ENCODE measurements at places on chromosomes 12 and 14. TPM values are rescaled to one million over a fixed set of nuclear protein-coding genes. Genes with fewer than 3 reads are reported as not detected.

- DNase-seq = no peak
Measured at GRCh38 chr12:108257004-108257403, 82.1 kb downstream of the CMKLR1 start.

GRCh38 chr12:132182711-132183365, 38.6 kb downstream of the NOC4L start:
- DNase-seq = no peak

GRCh38 chr12:47839214-47839876, 19.6 kb upstream of the HDAC7 start:
- DNase-seq = no peak

DNA sequence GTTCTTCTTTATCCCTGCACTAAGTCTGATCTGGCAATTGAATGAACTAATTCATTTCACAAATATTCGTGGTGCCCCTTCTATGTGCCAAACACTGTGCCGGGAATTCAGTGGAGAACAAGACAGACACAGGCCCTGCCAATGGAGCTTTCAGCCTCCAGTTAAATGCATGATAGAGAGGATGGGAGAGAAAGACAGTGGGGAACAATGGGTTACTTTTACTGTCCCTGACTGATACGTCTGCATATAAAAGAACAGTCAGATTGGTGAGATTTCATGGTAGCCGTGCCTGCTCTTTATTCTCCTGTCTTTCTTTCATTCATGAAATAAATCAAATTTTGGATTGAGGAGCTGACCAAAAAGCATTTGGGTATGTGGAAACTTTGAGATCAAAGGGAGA, 78.5 kb downstream of the TMEM117 start:
- DNase-seq = no peak

GRCh38 chr12:80353254-80353653, 90.8 kb upstream of the PTPRQ start:
- DNase-seq = peak; percentile 16

GRCh38 chr12:14185427-14186192, 179.9 kb upstream of the ATF7IP start:
- DNase-seq = peak; percentile 63

DNA sequence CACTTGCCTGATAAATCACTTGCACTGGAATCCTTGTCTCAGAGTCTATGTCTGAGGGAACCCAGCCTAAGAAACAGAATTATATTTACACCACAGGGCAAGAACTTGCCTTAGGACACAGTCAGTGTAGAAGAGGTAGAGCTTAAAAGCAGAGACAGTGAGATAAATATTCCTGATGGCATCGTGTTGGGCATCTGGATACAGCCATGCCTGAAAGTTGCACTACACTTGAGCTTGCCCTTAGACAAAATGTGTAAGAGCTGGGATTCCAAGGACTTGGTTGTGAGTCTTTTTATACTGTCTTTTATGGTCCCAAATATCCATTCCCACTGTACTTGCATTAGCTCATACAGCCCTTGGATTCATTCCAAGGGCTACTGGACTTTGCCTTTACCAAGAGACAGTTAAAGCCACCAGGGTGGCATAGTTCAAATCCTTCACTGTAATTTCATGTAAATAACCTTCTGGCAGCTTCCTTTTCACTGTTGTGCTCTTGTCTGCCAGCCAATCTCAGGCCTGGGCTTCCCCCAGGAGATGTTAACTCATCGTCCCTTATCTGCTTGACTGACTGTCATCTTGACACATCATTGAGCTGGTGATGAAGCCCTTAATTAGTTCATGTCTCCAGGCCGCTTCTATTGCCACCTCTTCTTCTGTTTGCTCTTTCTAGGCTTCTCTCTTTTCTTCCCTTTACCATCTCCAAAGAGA, 577.9 kb upstream of the TBX3 start:
- DNase-seq = no peak

B4GALNT3 gene
- total RNA-seq = 3.7 TPM

MGP gene
- total RNA-seq = 2.1 TPM

ASPG gene
- total RNA-seq = not detected

GNPTAB gene
- total RNA-seq = 22.1 TPM

All from PC-3 (cell line).